ENCODE measurements at places on chromosomes 7 and 10.

GRCh38 chr10:111113961-111114757 is 37.3 kb downstream of the ADRA2A start:
- DNase-seq: no peak

DNA sequence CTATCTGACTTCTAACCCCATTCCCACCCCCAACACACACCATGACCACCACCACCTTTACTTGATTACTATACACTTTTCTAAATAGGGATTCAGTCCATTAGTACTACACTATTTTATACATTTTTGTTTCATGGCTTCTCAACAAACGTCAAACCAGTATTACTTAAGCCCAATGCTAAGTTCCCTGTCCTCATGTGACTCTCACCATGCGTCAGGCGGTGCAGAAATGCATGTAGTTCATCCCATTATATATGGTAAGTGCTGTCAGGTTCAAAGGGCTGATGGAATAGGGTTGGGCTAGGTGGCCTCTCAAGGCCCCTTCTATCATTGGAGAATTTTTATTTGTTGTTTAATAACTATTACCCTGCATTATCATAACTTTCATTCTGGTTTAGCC is 19.5 kb upstream of the VPS41 start:
- no peak for DNase-seq

- no peak for DNase-seq
Observed at GRCh38 chr10:97531401-97531986, 32.8 kb downstream of the UBTD1 start.

DNA sequence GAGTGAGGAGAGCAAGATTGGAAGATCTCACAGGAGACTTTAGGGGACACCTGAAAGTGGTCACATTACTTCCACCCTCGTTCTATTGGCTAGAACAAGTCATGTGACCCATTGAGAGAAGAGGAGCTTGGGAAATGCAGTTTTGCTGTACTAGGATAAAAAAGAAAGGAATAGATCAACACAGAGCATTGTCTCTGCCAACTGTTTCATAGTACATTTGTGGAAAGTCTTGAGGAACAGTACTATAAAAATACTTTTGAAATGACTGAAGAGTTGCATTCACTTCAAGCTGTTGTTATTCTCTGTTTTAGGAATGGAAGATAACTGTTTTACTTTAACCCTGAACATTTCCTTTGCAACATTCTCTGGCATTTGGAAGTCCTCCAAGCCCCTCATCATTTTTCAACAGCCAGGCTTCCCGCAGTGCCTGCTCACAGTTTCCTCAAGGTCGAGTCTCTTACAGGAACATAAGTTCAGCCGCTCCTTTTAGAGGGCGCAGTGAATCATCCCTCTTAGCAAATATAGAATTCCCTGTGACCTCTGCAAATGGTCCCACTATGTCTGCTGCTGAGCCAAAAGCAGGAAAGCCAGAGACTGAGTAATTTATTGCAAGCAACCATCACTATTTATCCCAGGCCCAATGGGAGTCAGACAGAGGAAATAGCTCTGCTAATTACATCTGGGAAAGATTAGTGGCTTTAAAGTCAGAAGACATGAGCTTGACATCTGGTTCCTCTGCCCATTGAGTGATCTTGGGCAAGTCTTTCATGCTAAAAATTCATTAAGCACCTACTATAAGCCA is 40.7 kb downstream of the MRPL32 start:
- DNase-seq: no peak

DNA sequence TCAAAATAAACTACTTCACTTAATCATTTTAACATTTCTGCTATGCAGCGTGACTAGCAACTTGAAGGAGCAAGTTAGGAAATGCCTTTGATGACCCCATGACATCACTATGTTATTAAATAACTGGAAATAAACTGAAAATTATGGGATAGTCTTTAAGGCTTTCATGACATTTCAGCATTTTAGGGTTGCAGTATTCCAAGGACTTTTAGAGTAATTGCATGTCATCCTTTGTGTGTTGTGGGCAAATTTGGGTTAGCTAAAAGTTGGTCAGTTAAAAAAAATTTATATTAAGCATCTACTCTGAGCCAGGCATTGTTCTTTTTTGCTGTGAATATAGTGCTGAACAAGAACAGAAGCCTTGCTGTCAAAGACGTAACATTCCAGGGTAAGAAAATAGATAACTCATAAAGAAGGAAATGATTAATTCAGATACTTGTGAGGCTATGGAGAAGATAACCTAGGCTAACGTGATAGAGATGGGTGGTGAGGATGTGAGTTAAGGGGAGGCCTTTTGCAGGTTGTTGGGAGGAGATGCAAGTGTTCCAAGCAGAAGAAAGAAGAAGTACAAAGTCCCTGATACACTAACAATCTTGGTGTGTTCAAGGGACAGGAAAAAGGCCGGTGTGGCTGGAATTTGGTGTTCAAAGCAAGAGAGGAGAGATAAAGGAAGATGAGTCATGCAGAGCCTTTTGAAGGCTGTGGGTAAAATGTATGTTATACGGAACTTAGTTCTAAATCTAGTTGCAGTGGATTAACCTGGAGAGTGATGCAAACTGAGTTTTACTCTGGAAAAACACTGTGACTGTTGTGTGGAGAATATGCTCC is 610.2 kb downstream of the AUTS2 start:
- no peak for DNase-seq

- DNase-seq: no peak
Observed at GRCh38 chr10:100837300-100837699, 75.5 kb upstream of the SLF2 start.

DNA sequence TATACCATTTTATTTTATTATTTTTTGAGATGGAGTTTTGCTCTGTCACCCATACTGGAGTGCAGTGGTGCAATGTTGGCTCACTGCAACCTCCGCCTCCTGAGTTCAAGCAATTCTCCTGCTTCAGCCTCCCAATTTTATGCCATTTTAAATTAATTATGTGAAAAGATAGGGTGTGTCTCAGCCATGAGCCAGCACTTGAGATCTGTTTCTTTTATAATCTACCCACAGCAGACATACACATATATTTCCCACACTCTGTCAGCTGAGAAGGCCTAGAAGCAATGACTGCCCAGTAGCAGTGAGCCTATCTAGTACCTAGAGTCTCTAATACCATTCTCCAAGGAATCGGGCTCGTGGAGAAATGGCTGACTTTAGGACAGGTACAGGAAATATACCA is 70.5 kb downstream of the ADAM12 start:
- no peak for DNase-seq

DNA sequence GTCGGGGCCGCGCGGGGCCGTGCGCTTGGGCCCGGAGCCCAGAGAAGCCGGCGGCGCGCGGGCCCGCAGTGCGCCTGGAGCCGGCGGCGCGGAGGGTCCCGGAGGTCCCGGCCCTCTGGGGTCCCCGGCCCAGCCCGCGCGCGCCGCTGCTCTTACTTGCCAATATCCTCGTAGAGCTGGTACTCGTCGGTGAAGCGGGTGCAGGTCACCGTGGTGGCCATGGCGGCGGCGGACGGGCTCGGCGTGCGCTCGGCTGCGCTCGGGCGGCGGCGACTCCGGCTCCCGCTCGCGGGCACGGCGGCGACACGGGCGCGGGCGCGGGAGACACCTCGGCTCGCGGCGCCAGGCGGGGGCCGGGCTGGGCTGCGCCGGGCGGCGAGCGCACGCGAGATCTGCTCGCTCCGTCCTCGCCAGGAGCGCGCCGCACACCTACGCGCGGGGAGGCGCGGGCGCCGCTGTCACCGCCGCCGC is at the start of gene CAMK2B:
Gene CAMK2B (minus strand): TSS at position 394 of the 471 bp plus-strand sequence. CDS start 173 bp downstream, at position 221.
- no peak for DNase-seq

GRCh38 chr10:68471063-68471585 is 649 bp downstream of the DNA2 start:
- peak; percentile 13 for DNase-seq

- DNase-seq: no peak
Observed at GRCh38 chr7:1928645-1929348, 258.7 kb downstream of the ELFN1 start.

GRCh38 chr7:152336754-152337368 is 98.9 kb downstream of the KMT2C start:
- peak; percentile 40 for DNase-seq

- DNase-seq: no peak
Observed at GRCh38 chr7:9498303-9498702, 1064.9 kb downstream of the NXPH1 start.

DNA sequence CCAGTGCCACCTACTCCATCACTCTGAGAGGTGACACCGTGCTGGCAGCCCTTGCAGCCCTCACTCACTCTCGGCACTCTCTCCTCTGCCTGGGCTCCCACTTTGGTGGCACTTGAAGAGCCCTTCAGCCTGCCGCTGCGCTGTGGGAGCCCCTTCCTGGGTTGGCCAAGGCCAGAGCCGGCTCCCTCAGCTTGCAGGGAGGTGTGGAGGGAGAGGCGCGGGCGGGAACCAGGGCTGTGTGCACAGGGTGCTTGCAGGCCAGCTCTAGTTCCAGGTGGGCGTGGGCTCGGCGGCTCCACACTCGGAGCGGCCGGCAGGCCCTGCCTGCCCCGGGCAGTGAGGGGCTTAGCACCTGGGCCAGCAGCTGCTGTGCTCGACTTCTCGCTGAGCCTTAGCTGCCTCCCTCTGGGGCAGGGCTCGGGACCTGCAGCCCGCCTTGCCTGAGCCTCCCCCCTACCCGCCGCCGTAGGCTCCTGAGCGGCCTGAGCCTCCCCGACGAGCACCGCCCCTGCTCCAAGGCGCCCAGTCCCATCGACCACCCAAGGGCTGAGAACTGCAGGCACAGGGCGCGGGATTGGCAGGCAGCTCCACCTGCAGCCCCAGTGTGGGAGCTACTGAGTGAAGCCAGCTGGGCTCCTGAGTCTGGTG is 48.7 kb upstream of the SLC35G1 start:
- DNase-seq: no peak

DNA sequence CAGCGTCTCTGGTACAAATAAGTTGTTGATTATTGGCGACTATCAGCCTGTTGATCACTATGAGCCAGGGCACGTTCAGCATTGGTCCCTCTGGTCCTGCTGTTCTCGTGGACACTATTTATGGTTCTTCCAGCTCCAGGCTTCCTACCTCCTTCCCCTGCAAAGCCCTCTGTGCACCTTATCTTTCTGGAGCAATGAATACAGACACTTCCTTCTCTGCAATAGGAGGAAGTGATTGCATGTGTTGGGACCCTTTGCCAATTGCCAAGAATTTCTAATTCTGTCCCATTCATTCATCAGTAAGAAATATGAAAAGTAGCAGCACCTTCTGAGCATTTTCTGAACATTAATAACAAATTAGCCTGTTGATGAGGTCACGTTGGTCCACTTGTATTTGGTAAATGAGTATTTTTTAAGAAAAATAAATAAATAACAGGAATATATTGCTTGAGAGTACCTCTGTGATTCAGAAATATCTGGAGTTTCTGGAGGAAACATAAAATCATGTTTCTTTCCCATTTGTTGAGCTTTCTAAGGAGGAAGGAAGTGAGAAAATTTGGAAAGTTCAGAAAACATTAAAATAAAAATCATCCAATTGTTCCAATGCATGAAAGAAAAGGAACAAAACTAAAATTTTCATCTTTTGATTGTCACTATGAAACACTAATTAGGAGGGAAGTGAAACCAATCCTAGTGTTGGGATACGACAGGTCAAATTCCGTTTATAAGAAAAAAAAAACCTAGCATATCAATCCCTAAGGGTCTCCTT is 259.1 kb upstream of the KLF6 start:
- no peak for DNase-seq

GRCh38 chr7:1761097-1761496 is 91.0 kb downstream of the ELFN1 start:
- no peak for DNase-seq

DNA sequence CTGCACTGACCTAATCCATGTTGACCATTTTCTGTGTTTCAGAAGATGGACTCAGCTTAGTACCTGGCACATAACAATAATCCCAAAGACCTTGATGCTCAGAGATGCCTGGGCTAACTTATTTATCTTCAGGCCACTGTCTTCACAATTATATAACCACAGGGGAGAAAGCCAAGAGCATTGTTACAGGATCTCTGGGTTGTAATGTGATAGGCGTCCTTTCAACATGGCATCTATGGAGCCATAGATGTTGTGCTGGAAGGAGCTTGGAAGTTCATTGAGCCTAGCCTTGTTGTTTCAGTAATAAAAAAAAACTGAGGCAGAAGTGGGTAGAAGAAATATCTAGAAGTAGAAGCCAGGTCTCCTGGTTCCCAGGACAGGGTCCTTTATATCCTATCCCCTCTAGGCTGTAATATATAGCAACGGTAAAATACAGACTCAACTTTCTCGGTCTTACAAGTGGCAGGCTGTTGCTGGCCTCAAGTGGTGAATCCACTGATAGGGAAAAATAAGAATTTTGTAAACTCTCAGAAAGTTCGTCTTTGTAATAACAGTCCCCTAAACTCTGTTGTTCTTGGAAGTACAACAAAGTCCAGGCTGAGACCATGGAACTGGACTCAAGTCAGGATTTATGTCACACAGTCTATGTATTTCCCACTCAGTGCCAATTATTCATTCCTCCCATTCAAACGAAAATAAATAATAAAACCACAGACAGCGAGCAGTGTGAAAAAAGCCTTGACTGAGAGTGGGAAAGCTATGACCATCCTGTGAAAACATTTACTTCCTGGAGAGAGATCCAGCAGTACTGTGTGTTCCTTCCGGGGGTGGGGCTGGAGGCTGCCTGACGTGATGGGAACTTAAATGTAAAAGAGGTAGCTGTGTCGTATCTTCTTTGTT is 277.6 kb downstream of the REEP3 start:
- DNase-seq: no peak

Measured in hematopoietic multipotent progenitor cell treated with erythropoietin and hydrocortisone succinate and interleukin-3 and kit ligand, for 17 days (in vitro differentiated cells).